ENCODE measurements at places on chromosomes 4 and X. TPM values are rescaled to one million over a fixed set of nuclear protein-coding genes. Genes with fewer than 3 reads are reported as not detected.

The SRPX2 gene
- total RNA-seq = 15.5 TPM

The CTAG1A gene
- total RNA-seq = not detected

- no peak for DNase-seq
These were observed 51.7 kb downstream of the REELD1 start for GRCh38 chr4:146265950-146266490.

- DNase-seq = no peak
These were observed 57.0 kb downstream of the PLAC1 start for GRCh38 chrX:134601240-134601765.

DNA sequence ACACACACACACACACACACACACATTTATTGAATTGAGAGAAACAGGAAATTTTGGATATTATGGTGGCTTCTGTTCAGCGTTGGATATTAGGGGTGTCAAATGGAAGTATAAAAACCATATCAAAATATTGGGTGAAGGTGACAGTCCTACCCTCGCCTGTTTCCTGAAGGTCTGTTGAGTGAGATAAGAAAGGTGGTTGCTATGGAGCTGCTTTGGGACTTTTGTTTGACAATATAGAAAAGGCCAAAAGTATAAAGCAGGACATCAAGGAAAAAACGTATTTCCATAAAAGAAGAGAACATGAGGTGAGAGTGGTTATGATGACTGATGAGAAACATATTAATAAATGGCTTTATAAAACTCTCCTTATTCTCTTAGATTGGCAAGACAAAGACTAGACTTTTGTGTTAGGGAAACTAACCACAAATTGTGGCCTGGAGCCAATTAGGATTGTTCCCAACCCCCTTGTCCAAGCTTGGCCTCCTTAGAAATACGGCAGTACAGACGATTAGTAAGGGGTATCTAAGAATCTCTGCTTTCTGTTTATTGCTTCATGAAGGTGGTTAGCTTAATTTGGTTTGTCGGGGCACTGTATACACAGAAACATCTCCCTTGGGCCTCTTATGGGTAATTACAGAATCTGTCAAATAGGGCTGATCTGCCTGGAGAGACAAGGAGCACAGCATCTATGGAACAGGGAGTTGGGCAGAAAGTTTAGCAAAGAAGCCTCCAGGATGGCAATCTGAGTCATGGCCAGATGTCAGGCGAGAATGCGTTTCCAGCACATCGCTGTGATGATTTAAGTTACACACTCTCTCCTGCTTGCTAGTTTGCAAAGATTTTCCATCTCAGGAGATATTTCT, 198.0 kb downstream of the CBR4 start:
- no peak for DNase-seq

- no peak for DNase-seq
These were observed 83.7 kb upstream of the ADRA2C start for GRCh38 chr4:3682236-3683076.

The PRRG1 gene
- 7.9 TPM for total RNA-seq
